ENCODE measurements at places on chromosomes 11 and 22.

DNA sequence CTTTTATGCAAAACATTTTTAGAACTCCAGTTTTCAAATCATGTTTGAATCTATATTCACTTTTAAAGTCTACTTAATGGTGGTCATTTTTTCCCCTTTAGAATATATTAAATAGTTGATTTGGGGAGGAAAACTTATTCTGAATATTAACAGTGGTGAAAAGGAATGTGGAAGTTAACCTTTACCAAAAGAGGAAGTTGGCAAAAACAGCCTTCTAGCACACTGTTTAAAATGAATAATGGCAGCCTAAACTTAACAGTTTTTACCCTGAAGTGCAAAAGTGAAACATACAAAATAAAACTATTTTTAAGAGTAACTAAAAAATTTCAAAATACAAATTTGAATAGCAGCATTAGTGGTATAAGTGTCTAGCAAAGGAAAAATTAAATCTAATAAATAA, 86.4 kb downstream of the GRK3 start:
- no peak for DNase-seq

DNA sequence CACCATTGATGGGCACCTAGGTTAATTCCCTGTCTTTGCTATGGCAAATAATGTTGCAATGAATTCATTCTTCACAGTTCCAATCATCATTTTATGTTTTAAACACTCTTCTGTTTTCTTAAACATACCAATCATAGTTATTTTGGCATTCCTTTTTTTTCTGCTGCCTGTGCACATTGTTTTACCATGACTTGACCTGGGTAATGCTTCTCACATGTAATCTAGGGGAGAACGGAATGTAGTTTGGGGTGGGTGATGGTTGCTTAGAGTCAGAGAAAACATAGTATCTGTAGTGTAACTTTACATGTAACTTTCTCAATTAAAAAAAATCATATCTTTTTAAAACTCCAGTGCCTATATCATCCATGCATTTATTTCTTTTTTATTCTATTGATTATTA, 1945.3 kb upstream of the RAG2 start:
- peak; percentile 13 for DNase-seq

GRCh38 chr11:128492903-128493569, 94.3 kb downstream of the ETS1 start:
- DNase-seq: no peak

GRCh38 chr11:128604723-128605122, 17.4 kb upstream of the ETS1 start:
- DNase-seq: no peak

- DNase-seq: no peak
Measured at GRCh38 chr11:46639197-46639839, 22.0 kb downstream of the ATG13 start.

GRCh38 chr11:108713076-108713790, 48.4 kb downstream of the DDX10 start:
- no peak for DNase-seq

GRCh38 chr11:114562166-114562916, 2.7 kb upstream of the NXPE1 start:
- no peak for DNase-seq

DNA sequence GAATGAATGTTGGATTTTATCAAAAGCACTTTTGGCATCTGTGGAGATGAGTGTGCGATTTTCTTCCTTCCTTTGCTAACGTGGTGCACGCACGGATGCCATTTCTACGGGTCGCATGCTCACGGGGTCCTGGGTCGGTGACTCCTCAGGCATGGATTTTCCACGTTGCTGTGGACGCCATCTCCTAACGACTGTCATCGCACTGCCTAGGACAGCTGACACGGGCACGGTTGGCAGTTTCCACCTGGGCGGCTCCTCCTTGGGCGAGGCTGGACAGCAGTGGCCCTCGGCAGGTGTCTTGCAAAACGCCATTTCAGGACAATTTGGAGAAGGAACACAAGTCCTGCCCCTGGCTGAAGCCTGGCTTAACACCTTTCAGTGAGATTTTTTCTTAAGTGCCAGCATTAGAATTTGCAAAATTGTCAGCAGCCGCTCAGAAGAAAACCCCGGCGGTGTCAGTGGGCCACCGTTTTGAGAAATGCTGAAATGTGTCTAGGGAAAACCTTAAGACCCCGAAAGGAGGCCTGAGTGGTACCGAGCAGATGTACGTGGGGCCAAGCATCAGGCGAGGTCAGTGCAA, 34.7 kb upstream of the TOLLIP start:
- DNase-seq: no peak

DNA sequence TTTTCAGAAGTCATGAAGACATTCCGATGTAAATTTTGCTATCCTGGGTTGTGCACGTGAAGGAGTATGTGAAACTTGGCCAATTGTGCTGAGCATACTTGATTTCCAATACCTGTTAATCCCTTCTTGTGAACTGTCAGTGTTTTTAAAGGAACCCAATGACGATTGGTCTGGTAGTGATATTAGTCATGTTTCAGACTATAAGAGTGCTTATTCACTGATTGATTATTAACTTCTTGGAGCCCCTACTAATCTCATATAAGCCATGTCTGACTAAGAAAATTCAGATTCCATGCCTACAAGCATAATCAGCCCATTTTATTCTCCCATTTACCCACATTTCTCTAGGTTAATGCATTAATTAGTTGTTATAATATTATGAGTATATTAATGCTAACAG, 330.8 kb upstream of the MTNR1B start:
- DNase-seq: no peak

All from epithelial cell of esophagus (primary cell).